Tibial artery (tissue), 4 donors: ENCODE measurements at places on chromosomes 13 and 19.

- no peak for DNase-seq
Observed at GRCh38 chr19:38619361-38620174, 580 bp downstream of the EIF3K start.

DNA sequence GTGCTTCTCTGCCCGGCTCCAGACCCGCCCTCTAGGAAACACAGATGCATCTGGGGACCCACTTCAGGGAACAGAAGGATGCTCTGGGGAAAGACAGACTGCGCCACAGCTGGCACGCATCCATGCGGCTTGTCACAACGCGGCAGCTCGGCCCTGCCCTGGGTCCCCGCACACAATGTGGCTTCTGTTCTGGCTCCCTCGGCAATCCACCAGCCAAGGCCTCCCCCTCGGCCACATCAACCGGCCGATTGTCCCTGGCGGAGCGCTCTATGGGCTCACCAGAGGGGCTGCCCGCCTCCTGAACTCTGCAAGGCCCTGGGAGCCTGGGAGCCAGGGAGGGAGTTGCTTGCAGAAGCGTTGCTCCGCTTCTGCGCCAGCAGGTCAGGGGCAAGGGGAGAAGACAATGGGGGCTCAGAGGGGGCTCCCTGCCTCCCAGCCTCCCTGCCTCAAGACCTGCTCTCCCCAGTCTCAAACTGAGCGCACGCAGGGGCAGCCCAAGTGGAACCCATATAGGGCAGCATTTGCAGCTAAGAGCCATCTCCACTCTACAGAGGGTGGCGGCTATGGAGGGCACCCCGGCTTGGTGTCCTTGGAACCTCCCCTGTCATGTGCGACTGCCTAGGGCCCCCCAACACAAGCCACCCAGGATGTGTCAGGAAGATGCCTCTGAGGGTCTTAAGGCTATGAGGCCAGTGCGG is 37.9 kb downstream of the MLLT1 start:
- DNase-seq, result no peak

DNA sequence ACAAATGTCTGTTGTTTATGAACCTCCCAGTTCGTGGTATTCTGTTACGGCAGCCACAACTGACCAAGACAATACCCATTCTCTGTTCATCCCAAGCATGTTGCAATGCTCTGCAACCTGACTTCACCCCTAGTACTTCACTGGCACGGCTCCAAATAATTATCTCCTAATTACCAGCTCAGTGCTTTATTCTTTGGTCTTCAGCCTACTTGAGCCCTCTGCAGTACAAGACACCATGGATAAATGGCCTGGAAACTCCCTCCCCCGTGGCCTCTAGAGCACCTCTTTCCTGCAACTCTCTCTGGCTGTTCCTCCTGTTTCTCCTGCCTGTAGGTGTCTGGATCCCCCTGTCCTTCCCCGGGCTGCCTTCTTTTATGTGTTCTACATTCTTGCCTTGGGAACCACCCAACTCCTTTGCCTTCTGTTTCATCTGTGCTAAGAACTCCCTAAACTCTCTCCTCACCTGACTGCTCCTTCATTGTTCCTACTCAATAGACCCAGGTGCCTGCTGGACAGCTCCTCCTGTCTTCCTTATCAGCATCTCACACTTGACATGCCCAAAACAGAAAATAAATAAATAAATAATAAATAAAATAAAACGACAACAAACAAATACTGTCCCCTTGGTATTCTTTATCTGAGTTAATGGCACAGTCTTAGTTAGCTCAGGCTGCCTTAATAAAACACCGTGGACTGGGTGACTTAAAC is 200.4 kb upstream of the IPO5 start:
- no peak for DNase-seq

DNA sequence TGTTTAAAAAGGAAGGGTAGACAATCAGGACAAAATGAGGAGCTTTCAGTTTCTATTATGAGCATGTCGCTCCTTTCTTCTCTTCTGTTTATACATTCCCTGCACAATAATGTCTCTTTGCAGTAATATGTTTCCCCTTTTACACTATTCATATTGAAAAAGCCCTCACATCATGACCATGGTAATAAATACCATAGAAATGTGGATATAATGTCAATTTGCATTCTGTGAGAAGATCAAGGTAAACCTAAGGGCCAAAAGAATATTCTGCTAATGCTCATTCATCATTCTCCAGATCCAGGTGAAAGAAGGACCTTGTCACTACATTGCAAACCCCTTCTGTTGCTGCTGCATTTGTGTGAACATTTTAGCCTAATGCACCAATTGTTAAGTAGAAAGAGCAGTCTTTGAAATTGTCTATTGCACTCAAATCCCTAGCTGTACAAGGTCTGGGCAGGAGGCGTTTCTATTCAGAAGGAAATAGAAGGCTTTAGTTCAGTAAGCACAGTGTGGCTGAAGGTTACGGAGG is 117.6 kb upstream of the SOX21 start:
- DNase-seq, result no peak

- DNase-seq, result no peak
Observed at GRCh38 chr19:15587663-15588062, 27.4 kb upstream of the CYP4F8 start.

DNA sequence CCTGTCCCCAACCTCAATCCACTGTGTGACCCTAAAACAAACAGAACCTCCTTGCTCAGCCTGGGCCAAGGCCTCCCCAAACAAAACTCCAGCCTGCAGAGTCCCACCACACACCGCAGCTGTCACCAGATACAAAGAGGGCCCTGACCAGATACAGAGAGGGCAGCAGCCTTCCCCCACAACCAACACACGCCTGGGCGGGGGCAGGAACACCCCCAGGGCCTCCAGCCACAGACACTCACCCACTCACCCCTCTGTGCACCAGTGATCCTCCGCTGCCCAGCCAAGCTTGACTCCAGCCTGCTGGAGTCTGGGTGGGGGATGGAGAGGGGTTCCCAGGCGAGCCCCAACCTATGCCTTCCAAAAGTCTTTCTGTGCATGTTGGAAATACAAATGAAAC is 5.9 kb upstream of the CIRBP start:
- no peak for DNase-seq

- DNase-seq, result no peak
Observed at GRCh38 chr19:46350758-46351159, 3.9 kb downstream of the PPP5C start.

- DNase-seq, result peak; percentile 80
Observed at GRCh38 chr19:41325947-41326706, 16.2 kb downstream of the CCDC97 start.

- no peak for DNase-seq
Observed at GRCh38 chr19:16113727-16114126, 2.0 kb downstream of the RAB8A start.

DNA sequence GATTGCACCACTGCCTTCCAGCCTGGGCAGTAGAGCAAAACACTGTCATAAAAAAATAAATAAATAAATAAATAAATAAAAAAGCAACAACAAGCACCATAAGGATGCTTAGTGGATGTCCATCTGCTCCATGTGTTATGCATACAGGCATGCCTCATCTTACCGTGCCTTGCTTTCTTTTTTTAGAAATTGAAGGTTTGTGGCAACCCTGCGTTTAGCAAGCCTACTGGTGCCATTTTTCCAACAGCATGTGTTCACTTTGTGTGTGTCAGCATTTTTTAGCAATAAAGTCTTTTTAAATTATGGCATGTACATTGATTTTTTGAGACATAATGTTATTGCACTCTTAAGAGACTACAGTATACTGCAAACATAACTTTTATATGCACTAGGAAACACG is 68.3 kb downstream of the PEPD start:
- no peak for DNase-seq

GRCh38 chr19:52200044-52200443 is 10.2 kb downstream of the PPP2R1A start:
- peak; percentile 76 for DNase-seq

GRCh38 chr19:39304701-39305571 is 8.7 kb downstream of the IFNL1 start:
- DNase-seq, result peak; percentile 39

- no peak for DNase-seq
Observed at GRCh38 chr13:95523598-95523997, 28.9 kb upstream of the CLDN10 start.

GRCh38 chr13:73870970-73871935 is 263.0 kb downstream of the KLF12 start:
- peak; percentile 40 for DNase-seq

DNA sequence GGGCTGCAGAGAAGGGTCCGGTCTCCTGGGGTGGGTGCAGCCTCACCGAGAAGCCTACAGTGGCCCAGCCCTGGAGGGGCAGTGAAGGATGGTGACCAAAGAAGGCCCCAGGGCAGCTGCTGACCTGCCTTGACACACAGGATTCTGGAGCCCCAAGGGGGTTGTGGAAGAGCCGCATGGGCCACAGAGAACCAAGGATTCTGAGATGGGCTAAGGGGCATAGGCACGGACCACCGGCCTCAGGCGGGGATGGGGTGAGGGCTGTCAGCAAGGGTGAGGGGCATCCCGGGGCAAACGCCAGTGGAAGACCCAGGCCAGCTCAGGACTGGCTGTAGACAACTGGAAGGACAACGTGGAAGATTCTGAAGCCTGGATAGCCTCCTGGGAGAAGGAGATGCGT is 151.6 kb downstream of the TEX29 start:
- no peak for DNase-seq

DNA sequence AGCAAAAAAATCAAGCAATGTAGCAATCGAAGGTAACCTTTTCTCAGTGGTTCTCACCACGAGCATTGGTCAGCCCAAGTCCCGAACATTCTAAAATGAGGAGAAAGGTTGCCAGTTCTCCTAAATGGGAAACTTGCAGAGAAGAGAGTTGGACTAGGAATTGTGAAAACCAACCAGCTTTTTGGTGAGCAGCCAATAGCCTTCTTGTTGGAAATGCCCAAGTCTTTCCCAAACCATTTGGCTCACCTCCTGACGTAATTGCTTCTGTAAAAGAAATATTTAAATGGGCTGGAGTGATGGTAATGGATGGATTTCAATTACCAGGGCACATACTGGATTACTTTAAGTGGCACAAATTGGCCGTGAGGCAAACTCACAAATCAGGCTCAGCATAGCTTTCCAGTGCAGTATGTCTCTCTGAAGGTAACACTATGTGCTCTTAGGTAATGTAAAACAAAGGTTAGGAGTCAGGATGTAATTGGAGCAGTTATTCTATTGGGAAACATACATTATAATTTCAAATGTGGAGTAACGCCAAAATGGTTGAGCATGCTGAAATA is 423.2 kb downstream of the KLF5 start:
- no peak for DNase-seq

DNA sequence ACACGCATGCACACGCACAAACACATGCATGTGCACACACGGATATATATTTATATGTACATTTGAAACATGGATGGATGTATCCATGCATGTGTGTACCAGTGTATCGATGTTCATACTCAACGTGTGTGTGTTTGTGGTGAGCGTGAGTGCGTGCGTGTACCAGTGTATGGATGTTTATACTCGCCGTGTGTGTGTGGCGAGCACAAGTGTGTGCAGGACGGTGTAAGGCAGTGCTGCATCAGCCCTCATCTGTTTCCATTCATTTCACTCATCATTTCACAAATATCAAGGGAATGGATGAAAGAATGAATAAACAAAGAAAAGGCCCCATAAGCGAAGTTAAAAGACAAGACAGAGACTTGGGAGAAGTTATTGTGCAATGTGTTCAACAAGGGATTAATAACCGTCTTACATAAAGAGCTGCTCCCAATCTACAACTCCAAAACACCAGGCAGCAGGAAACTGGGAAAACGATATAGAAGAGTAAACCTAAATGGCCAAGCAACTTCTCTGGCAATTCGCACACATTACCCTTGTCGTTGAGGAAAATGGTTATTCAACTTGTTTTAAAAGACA is 21.7 kb upstream of the MIER2 start:
- DNase-seq, result no peak

GRCh38 chr13:103288114-103288513 is 221.9 kb upstream of the SLC10A2 start:
- DNase-seq, result no peak

GRCh38 chr13:39159393-39159792 is 121.1 kb downstream of the NHLRC3 start:
- no peak for DNase-seq

DNA sequence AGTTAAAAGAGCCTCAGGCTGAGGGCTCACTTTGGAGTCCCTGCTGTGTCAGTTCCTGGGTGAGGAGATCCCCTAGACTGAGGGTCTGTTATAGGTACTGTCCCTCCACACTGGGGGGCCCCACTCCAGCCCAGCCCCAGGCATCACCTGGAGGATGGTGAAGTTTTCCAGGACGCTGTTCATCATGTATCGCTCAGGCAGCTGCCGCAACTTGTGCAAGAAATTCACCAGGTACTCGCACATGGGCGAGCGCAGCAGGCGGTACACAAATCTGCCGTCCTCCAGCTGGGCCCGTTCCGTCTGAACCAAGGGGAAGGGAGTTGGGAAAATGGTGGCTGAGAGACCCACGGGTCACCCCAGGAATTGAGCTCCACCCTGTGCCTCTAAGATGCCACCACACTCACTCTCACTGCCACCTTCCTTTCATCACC is 7.1 kb downstream of the CD37 start:
- peak; percentile 61 for DNase-seq

GRCh38 chr13:94093652-94094315 is 385.7 kb downstream of the DCT start:
- no peak for DNase-seq

DNA sequence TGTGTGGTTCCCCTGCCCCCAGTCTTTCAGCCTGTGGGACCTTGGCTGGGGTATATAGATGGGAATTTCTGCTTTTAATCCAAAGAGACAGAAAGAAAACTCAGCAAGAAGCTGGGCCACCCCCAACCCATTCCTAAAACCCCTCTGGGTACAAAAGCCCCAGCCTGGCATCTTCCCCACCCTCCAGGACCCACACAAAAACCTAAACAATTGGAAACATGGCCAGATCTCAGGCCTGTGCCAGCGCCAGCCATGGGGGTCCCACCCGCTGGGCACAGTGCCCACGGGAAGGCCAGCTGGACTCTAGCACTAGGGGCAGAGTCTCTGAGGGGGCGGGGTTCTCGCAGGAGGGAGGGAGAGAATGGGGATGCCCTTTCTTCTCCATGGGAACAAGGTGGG is 8.6 kb downstream of the LYL1 start:
- DNase-seq, result no peak

DNA sequence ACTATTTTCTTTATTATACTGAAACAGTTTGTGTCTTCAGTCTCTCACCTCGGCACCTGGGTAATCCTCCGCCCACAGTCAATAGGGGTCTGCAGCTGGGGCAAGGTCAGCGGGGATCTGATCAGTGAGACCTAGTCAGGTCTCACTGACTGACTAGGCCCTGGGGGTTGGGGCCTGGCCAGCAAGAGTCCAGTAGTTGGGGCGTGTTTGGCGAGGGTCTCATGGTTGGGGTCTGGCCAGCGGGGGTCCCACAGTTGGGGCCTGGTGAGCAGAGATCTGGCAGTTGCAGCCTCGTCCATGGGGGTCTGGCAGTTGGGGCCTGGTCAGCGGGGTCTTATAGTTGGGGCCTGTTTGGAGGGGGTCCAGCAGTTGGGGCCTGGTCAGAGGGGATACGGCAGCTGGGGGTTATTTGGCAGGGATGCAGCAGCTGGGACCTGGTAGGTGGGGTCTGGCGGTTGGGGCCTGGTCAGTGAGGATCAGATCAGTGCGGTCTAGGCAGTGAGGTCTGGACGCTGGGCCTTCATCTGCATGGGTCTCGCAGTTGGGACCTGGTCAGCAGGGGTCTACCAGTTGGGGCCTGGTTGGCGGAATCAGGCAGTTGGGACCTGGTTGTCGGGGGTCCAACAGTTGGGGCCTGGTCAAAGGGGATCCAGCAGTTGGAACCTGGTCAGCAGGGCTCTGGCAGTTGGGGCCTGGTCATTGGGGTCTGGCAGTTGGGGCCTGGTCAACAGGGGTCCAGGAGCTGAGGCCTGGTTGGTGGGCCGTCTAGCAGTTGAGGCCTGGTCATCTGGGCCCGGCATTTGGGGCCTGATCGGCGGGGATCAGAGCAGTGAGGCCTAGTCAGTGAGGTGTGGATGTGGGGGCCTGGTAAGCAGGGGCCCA is 61.1 kb upstream of the TPM4 start:
- DNase-seq, result no peak
